CD4-positive, alpha-beta T cell treated with Interleukin-6 at 100 ng/mL for 8 hours (primary cell): ENCODE measurements at places on chromosomes 5 and 9.
A peak's percentile ranks its signal among the peaks of the same experiment; 100 is the strongest.

- no peak for DNase-seq
These were observed 64.8 kb downstream of the PLAC8L1 start for GRCh38 chr5:146040527-146040926.

- DNase-seq = no peak
These were observed 296.9 kb downstream of the ADAMTS6 start for GRCh38 chr5:65184780-65185179.

GRCh38 chr9:120876842-120877240 is at the start of gene PHF19:
TSS of gene PHF19 (minus strand) at chr9:120877188. CDS start at chr9:120874741, 2,447 bp downstream.
- peak; percentile 24 for DNase-seq

DNA sequence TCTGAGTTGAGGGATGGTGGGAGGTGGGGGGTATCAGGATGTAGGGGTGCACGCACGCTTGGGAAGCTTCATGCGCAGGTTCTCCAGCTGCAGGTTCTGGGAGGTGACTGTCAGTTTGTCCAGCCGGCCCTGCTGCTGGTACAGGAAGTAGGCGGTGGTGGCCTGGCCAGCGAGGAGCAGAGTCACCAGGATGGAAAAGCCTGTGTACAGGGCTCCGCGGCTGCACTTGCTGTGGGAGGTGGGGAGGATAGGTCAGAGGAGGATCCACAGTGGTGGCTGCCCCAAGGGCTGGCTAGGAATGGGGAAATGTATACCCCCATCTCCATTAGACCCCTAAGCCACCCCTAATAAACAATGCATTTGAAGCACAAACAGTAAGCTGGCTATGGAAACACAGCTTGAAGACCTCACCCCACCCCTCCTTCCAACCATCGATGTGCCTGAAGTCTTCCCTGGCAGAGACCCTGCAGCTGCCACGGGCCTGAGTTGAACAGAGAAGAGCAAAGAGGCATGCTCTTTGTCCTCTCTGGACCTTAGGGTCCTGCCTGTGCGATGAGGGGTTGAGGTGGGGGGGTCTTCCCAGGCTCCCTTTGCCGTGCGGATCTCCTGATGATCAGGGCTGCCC is 5.5 kb downstream of the CD74 start:
- DNase-seq = no peak

- DNase-seq = no peak
These were observed 500.4 kb downstream of the KCTD16 start for GRCh38 chr5:144671066-144671465.

- DNase-seq = no peak
These were observed 131.2 kb downstream of the RGS3 start for GRCh38 chr9:113594484-113595299.

DNA sequence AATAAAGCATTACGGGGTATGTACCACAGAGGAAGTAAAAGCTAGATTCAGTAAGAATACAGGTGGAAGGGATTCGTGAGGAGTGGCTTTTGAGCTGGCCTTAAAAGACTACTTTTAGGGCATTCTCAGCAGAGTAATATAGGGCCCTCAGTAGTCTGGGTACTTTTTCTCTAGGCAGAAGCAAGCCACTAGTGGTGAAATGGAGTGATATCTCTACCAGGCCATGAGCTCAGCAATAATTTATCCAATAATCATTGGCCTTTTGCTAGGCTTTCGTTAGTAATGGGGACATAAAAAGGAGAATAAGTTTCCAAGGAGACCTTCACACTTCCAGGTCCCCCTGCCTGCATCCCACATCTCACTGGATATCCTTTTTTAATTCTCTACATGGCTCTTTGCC is 1.7 kb downstream of the POLR3G start:
- no peak for DNase-seq

DNA sequence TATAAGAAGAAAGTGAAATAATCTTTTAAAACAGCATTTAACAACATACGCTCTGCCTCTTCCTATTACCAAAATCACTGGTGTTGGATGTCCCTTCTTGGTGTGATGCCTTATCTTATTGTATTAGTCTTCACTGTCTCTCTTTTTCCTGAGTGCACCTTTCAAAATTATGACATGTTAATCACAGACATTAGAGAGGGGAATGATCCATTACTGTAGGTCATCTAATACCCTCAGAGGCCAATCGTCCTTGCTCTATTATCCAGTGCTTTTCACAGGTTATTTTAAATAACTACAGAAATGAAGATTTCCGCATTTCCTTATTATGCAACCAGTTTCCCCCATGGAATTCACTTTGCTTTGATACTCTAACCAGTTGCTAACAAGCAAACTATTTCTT is 1292.7 kb downstream of the MAT2B start:
- no peak for DNase-seq

- DNase-seq = no peak
These were observed 21.1 kb upstream of the GAS1 start for GRCh38 chr9:86968258-86968920.

DNA sequence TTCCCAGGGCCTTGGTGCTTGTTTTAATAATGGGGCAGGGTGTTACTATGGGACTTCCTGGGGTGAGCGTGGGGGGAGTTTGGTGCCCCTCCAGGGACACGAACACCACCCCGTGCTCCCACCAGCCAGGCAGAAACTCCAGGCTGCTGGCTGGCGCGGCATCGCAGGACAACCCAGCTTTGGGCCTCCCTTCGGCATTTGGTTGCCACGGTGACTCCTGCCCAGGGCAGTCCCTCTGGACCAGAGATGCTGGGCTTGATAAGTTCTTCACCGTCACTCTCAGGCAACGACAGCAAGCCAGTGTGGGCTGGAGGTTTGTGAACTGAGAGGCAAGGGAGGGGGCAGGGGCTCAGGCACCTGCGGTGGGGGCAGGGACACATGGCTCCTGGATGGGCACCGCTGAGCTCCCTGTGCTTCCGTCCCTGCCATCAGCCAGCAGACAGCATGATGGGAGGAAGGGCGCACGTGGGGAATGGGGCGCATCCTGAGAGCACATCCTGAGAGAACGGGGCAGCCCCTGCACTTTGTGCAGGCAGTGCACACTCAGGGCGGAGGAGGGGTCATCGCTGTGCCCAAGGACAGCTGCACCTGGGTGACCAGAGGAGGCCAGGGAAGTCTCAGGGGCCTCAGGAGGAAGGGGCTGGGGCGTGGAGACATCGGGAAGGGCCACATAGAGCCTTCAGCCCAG is 116.4 kb downstream of the RXRA start:
- DNase-seq = no peak

GRCh38 chr5:108148715-108149139 is 233.2 kb downstream of the FBXL17 start:
- DNase-seq = no peak

- DNase-seq = no peak
These were observed 209.5 kb upstream of the SNX2 start for GRCh38 chr5:122565331-122565730.

DNA sequence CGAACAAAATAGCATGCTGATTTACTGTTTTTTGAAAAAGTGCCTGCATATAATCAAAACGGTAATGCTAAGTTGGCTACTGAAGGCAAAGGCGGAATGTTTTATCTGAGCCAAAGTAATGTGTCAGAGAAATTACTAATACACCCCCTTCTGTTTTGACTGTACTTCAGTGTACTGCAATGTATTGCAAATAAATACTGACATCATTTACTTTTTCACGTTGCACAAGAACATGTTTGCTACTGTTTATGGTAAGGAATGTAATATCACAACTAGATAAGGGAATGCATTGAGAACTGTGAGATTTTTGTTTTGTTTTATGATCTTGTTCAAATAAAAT is 813 bp upstream of the AGTPBP1 start:
- DNase-seq = no peak
